ENCODE measurements at places on chromosomes 3 and 15. TPM values are rescaled to one million over a fixed set of nuclear protein-coding genes. Genes with fewer than 3 reads are reported as not detected.

- no peak for DNase-seq
Measured at GRCh38 chr15:42034628-42035434, 14.0 kb upstream of the PLA2G4E start.

TGM4 gene
- not detected for total RNA-seq

NUDT16 gene
- 57.8 TPM for total RNA-seq

DNA sequence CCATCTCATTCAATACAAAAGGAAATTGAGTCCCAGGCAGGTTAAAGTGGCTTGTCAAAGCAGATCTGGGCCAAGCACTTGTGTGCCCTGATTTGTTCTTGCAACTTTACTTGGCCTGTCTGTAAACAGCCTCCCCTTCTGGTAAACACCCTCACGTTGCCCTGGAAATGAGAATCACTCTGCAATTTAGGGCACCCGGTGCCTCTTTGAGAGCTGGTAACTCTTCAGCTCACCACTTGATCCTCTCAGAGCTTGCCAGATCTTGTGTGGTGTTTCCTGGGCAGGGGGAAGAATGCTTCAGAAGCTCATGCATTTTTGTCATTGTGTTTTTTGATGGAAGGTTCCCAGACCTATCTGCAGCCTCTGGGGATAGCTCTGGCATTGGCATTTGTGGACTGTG, 11.3 kb downstream of the MED12L start:
- DNase-seq: no peak

GRCh38 chr15:43903864-43904290, 77.1 kb downstream of the WDR76 start:
- no peak for DNase-seq

DNA sequence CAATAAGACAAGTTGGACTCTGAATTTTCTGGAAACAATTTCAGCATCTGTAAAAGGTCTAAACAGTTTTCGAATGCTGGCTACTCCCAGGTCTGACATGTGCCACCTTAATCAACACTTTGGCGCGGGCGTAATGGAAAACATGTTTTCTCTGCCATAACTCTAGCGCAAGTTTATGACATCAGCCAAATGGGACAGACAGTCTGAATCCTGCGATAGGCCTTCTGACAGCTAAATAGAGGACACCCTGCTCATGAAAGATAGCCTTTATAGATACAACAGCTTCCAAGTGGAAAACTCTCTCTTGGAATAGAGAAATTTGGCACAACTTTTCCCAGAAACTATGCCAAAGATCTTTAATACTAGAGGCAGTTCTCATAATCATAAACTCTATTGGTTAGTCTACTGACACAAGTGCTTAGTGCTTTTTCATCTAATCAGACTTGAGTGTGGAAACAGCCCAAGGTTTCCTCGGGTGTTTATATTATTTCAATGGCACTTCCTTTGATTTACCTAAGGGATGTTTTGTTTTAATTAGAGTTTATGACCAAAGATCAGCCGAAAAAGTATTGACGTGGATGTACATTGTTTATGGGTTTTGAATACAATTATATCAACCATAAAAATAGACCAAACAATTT, 120.1 kb upstream of the DPH6 start:
- no peak for DNase-seq

- DNase-seq: peak; percentile 19
Measured at GRCh38 chr3:126558336-126559071, at the start of gene C3orf22. C3orf22 (minus strand) TSS chr3:126558932; CDS start chr3:126553390, 5,542 bp downstream.

DNA sequence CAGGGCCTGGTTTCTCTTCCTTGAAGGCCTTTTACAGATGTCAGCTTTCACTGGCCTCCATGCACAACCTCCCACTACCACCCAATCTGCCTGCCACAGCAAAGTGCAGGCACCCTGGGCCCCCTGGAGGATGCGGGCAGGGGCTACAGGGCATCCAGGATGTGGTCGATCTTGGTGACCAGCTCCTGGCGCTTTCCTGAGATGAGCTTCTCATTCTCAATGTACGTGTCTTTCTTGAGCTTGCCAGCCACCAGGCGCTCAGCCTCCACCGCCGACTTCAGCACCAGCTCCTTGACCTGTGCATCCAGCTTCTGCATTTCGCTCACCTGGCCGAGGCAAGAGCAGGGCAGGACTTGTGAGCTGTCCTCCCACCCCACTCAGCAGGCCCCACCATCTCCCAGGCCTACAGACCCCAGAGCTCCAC, 30.3 kb downstream of the RPN1 start:
- DNase-seq: peak; percentile 66

DNA sequence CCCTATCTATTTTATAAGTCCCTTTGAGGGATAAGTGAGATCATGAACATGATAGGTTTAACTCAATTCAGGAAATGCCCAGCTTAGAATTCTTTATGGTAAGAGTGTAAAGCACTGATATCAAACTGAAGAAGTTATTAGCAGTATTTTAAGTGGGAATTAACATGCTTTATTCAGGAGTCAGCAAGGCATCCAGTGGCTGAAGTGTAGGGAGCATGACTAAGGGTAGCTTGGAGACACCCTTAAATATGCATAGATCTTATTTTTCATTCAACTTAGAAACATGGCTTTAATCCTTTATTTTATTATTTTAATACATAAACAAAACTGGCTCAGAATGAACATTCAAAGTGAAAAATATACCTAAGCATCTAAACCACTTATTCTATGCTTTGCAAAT, 158.3 kb upstream of the LPP start:
- no peak for DNase-seq

All from upper lobe of left lung (tissue), 6 donors.